ENCODE measurements at places on chromosomes 4 and X.
A peak's percentile ranks its signal among the peaks of the same experiment; 100 is the strongest.

- no peaks in the 10 kb centered on the region for H3K36me3 ChIP-seq
- H3K4me3 ChIP-seq: no peak overlapping the region
- no peak for DNase-seq
- H3K27me3 ChIP-seq: no peaks in the 10 kb centered on the region
- H3K4me1 ChIP-seq: peaks cover 5% of the 10 kb centered on the region
These were observed 60.4 kb downstream of the NRK start for GRCh38 chrX:105882581-105883275.

- no peaks in the 10 kb centered on the region for H3K4me1 ChIP-seq
- no peaks in the 10 kb centered on the region for H3K27me3 ChIP-seq
- DNase-seq: no peak
- H3K27ac ChIP-seq: no peak overlapping the region
These were observed 22.4 kb upstream of the UGT2B4 start for GRCh38 chr4:69518102-69518501.

DNA sequence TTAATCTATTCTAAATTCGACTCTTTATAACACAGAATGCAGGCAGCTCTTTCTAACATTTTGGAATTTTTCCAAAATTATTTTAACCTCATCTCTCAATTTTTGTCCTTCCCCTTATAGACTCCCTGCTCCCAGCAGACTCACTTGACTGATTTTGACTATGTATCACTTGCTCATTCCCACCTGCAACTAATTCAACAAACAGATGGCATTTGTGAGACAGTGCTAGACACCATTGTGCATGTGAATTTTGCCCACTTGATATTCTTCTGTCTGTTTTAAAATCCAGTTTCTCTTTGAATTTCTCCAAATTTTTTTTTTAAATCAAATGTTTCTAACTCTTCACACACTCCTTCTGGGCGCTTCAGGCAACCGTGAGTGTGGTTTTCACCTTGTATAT is 1534.0 kb downstream of the PCDH7 start:
- no peak overlapping the region for H3K4me3 ChIP-seq
- no peaks in the 10 kb centered on the region for H3K36me3 ChIP-seq
- no peaks in the 10 kb centered on the region for H3K27me3 ChIP-seq
- H3K4me1 ChIP-seq: no peaks in the 10 kb centered on the region

DNA sequence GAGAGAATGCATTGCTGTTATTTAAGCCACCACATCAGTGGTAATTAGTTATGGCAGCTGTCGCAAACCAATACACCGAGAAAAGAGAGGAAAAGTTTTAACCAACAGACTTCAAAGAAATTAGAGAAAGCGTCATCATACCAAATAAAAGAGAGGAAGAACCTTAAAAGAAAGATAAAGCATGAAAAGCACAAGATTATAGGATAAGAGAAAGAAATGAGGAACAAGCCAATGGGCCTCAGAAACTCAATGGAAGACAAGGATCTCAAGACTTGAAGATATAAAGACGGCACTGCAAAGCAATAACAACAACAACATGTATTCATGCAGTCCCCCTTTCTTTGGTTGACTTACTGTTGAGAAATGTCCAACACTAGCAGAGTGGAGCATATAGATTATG is 22.8 kb upstream of the ASMTL start:
- DNase-seq: no peak
- H3K4me1 ChIP-seq: peaks cover 4% of the 10 kb centered on the region
- H3K27ac ChIP-seq: no peak overlapping the region
- no peak overlapping the region for H3K4me3 ChIP-seq

- no peak overlapping the region for H3K4me3 ChIP-seq
- no peak for DNase-seq
- no peaks in the 10 kb centered on the region for H3K27me3 ChIP-seq
- no peaks in the 10 kb centered on the region for H3K4me1 ChIP-seq
These were observed 14.3 kb downstream of the G3BP2 start for GRCh38 chr4:75658876-75659275.

- H3K27ac ChIP-seq: peak overlapping the region; percentile 85
- peak overlapping the region; percentile 67 for H3K4me3 ChIP-seq
- peak; percentile 37 for DNase-seq
- peaks cover 66% of the 10 kb centered on the region for H3K4me1 ChIP-seq
- peaks cover 3% of the 10 kb centered on the region for H3K27me3 ChIP-seq
These were observed 16.3 kb downstream of the CD99 start for GRCh38 chrX:2707334-2707760.

DNA sequence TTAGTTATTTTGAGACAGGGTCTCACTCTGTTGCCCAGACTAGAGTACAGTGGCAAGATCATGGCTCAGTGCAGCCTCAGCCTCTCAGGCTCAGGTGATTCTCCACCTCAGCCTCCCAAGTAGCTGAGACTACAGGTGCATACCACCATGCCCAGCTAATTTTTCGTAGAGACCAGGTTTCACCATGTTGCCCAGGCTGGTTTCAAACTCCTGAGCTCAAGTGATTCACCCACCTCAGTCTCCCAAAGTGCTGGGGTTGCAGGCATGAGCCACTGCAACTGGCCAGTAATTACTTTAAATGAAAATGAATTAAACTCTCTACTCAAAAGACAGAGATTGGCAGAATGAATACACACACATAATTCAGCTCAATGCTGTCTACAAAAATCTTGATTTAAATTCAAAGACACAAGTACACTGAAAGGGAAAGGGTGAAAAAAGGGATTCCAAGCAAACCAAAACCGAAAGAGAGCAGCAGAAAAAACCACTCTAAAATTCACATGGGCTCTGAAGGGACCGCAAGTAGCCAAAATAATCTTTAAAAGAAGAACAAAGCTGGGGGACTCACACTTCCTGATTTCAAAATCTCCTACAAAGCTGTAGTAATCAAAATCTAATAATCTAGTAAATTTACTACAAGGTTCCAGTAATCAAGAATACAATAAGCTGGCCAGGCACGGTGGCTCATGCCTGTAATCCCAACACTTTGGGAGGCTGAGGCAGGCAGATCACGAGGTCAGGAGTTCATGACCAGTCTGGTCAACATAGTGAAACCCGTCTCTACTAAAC is 11.8 kb upstream of the SPON2 start:
- H3K4me3 ChIP-seq: no peak overlapping the region
- DNase-seq: no peak
- H3K27me3 ChIP-seq: peaks cover 81% of the 10 kb centered on the region
- H3K27ac ChIP-seq: no peak overlapping the region

DNA sequence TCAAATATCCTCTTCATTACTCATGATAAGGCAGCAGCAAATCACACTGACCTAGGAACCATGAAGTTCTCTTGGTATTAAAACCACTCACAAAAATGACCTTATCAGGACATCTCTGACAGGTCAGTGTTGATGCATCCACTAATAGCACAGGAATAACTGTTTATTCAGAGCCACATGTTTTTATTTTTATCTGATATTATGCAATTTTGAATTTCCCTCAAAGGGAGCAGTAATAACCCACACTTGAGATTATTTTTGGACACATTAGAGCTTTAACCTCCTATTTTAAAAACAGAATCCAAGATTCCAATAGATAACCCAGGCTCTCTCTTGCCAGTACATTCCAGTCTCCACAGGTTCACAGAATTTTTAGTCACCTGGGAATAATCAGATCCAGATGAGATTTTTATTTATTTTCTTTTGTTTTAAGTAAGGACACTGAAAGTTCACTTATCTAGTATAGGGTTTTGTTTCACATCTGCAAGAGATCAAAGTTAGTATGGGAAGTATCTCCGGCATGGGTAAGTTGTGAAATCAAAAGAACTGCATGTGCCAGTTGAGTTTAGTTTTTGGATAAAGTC is 36.3 kb upstream of the MYOZ2 start:
- H3K4me1 ChIP-seq: no peaks in the 10 kb centered on the region
- DNase-seq: no peak
- H3K36me3 ChIP-seq: no peaks in the 10 kb centered on the region
- H3K4me3 ChIP-seq: no peak overlapping the region
- H3K27me3 ChIP-seq: no peaks in the 10 kb centered on the region

GRCh38 chrX:45622042-45622423 is 421.4 kb upstream of the DIPK2B start:
- no peak overlapping the region for H3K4me3 ChIP-seq
- no peaks in the 10 kb centered on the region for H3K4me1 ChIP-seq
- H3K27me3 ChIP-seq: no peaks in the 10 kb centered on the region
- H3K27ac ChIP-seq: no peak overlapping the region

GRCh38 chr4:6391186-6391851 is 81.1 kb downstream of the PPP2R2C start:
- H3K27ac ChIP-seq: no peak overlapping the region
- H3K4me3 ChIP-seq: no peak overlapping the region
- H3K4me1 ChIP-seq: peaks cover 17% of the 10 kb centered on the region
- no peaks in the 10 kb centered on the region for H3K36me3 ChIP-seq

DNA sequence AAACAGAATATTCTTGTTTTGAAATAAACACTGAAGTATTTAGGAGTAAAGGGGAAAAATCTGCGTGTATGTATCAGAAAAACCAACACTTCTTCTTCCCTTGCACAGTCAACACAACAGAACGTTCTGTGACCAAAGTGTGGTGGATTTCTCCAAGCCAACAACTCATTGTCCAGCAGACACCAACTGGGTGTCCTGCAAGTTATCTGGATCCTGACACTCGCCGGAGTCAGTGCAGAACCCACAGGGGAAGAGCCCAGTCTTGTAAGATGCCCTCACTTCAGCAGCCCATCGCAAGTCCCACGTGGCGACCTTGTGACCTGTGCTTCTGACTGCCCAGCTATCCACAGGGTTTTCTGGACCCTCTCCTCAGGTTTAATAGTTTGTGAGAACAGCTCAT is 630.7 kb upstream of the ZFP42 start:
- no peak for DNase-seq
- peaks cover 37% of the 10 kb centered on the region for H3K4me1 ChIP-seq
- H3K4me3 ChIP-seq: no peak overlapping the region

- H3K27me3 ChIP-seq: no peaks in the 10 kb centered on the region
- peaks cover 26% of the 10 kb centered on the region for H3K4me1 ChIP-seq
- peaks cover 62% of the 10 kb centered on the region for H3K36me3 ChIP-seq
- DNase-seq: no peak
- H3K27ac ChIP-seq: no peak overlapping the region
These were observed 99.1 kb downstream of the KDM6A start for GRCh38 chrX:44972132-44972531.

GRCh38 chr4:40630335-40631021 is 814 bp upstream of the RBM47 start:
- peaks cover 49% of the 10 kb centered on the region for H3K4me1 ChIP-seq
- peaks cover 46% of the 10 kb centered on the region for H3K27me3 ChIP-seq
- peak overlapping the region; percentile 87 for H3K4me3 ChIP-seq
- peak overlapping the region; percentile 89 for H3K27ac ChIP-seq
- no peaks in the 10 kb centered on the region for H3K36me3 ChIP-seq
- peak; percentile 57 for DNase-seq

DNA sequence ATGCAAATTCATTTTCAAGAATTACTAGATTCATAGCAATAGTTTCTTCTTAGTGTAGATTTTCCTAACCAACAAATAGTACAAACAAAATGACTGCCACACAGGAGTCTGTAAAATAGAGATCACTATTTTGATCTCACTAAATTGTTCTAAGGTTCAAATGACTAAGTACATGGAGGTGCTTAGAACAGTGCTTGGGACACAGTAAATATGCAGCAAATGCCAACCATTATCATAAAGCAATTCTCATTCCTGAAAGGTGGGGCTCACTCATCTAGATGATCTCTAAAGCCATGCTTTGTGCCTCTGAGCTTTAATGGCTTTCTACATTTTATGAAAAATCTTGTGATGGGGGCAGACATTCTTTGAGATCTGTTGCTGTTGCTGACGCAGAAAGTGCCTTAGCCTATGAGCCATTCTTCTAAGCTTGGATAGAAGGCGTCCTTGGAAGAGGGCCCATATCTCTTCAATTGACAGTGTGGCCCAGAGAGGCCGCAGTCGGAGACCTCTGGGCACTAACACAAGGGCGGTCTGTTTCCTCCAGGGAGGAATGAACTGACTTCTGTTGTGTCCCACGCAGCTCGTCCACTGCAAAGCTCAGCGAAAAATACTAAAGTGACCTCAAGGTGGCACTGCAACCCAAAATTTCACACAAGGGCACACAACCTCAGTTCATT is 23.5 kb downstream of the TLR10 start:
- no peaks in the 10 kb centered on the region for H3K36me3 ChIP-seq
- peak; percentile 71 for DNase-seq
- H3K27ac ChIP-seq: no peak overlapping the region
- H3K4me1 ChIP-seq: peaks cover 11% of the 10 kb centered on the region

GRCh38 chr4:90142081-90142480 is 14.9 kb downstream of the CCSER1 start:
- H3K4me1 ChIP-seq: no peaks in the 10 kb centered on the region
- DNase-seq: no peak
- no peak overlapping the region for H3K4me3 ChIP-seq
- no peaks in the 10 kb centered on the region for H3K36me3 ChIP-seq
- peaks cover 3% of the 10 kb centered on the region for H3K27me3 ChIP-seq

GRCh38 chrX:133645256-133645655 is 230.0 kb upstream of the GPC4 start:
- no peaks in the 10 kb centered on the region for H3K27me3 ChIP-seq
- DNase-seq: no peak
- H3K36me3 ChIP-seq: peaks cover 10% of the 10 kb centered on the region

- H3K4me1 ChIP-seq: no peaks in the 10 kb centered on the region
- DNase-seq: no peak
- H3K4me3 ChIP-seq: no peak overlapping the region
- no peaks in the 10 kb centered on the region for H3K27me3 ChIP-seq
- no peaks in the 10 kb centered on the region for H3K36me3 ChIP-seq
These were observed 21.7 kb upstream of the CXCL8 start for GRCh38 chr4:73718375-73719373.

- peaks cover 6% of the 10 kb centered on the region for H3K4me1 ChIP-seq
- DNase-seq: no peak
- no peak overlapping the region for H3K27ac ChIP-seq
- no peaks in the 10 kb centered on the region for H3K36me3 ChIP-seq
These were observed 169.5 kb upstream of the SMARCAD1 start for GRCh38 chr4:94038195-94038594.

DNA sequence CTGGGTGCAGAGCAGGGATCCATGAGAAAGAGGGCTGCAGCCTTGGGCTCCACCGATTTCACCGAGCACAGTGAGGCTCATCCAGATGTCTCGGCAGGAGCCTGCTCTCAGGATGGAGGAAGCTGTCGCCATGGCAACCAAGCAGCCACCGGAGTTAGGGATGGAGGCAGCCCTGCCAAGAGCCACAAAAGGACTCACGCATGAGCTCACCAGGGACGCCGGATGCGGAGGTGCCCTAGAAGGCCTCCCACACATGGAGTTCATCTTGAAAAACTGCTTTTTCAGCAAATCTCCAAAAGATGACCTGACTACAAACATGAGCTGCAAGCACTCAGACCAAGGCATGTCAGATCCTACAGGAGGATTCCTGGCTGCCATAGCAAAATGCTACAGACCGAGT is 90.7 kb downstream of the WFS1 start:
- peak; percentile 30 for DNase-seq
- peaks cover 55% of the 10 kb centered on the region for H3K27me3 ChIP-seq
- no peak overlapping the region for H3K27ac ChIP-seq

DNA sequence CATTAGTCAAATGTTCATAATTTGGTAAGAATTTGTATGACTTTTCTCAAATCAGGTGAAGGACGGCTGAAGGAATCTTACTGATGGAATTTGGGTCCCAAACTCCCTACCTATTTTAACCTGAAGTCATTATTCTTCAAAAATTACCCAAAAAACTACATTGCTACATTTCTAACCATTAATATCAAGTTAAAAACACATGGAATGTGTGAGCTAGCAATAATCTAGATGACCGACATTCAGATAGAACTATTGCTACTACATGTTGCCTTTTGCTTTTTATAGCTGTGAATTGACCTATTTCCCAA is 25.3 kb upstream of the WWC2 start:
- peaks cover 24% of the 10 kb centered on the region for H3K36me3 ChIP-seq
- no peak for DNase-seq
- peaks cover 4% of the 10 kb centered on the region for H3K27me3 ChIP-seq
